ENCODE measurements at places on chromosomes 5 and 9.

DNA sequence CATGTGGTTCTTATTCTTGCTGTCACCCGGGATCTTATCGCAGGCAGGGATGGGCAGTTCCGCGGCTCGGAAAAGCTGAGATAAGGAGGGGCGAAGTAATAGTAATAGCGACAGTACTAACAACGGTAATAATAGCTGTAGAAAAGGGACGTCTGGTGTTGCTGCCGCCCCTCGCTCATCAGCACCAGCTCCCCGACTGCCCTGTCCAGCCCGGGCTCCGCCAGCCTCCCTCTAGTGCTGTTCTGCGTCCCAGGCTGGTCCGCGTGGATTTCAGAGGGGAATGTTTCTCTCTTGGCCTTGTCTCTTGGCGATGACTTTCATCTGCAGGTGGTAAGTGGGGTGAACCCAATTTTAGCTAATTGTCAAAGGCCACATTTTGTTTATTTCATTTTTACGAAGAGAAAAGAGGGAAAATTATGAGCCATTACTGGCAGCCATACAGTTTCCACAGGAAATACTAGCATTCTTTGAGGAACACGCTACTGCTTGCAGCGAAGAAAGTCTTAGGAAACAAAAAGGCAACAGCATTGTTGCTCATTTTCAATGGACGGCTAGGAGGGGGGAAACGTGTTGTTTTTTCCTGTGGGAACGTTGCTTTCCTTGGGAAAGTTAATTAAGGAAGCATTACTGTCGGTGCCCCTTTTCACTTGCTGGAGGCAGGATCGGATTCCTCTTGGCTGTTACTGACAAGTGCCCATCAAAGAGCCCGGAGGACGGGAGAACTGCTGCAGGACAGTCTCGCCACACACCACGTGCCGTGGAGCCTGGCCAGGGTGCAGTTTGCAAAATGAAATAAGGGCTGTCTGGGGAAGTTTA, 762 bp downstream of the SNCAIP start:
- DNase-seq: no peak

GRCh38 chr5:75361310-75361709, 24.3 kb downstream of the HMGCR start:
- DNase-seq: no peak

DNA sequence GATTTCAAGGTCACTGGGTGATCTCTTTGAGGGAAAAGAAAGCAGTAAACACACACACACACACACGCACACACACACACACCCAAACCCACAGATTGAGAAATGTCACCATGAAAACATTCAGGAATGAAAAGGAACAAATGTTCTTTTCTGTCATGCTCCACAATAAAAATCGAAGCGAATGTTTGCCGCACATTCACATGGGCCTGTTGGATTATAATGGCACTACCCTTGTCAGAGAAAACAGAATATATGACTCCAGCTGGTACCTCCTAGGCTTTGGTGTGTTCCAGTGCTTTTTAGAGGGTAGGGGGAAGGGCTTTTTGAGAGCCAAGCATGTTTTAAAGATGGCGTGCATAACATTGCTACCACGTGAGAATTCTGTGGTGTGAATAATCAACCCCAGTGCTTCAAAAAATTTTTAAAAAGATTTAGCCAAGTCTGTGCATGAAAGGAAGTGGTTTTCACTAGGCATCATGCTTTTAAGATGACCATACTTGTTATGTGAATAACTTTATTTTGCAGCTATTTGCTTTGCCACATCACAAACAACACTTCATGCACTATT, 120.8 kb upstream of the ZNF608 start:
- DNase-seq: no peak

- no peak for DNase-seq
These were observed 424.3 kb upstream of the DMAC1 start for GRCh38 chr9:8223861-8224260.

DNA sequence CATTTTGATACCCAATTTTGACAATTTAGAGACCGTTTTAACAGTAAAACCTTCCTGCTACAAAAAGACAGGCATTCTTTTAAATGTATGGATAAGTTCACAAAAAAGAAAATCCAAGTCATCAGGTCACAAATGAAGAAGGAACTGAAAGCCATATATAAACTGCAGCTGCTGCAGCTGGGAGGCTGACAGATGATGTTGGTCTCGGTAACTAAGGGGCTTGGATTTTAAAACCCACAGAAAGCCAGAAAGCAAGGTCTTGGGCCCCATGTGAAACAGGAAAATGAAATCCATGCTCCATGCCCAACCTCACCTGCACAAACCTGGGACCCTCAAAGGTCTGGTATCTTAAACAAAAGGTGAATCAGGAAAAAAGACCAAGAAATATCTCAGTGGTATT, 15.7 kb upstream of the C5orf34 start:
- no peak for DNase-seq

GRCh38 chr5:54455413-54456157, at the start of gene HSPB3:
TSS of gene HSPB3 (plus strand) at chr5:54455699. CDS start at chr5:54455790, 91 bp downstream.
- DNase-seq: no peak

GRCh38 chr5:147756566-147756965, 26.0 kb downstream of the JAKMIP2 start:
- no peak for DNase-seq

DNA sequence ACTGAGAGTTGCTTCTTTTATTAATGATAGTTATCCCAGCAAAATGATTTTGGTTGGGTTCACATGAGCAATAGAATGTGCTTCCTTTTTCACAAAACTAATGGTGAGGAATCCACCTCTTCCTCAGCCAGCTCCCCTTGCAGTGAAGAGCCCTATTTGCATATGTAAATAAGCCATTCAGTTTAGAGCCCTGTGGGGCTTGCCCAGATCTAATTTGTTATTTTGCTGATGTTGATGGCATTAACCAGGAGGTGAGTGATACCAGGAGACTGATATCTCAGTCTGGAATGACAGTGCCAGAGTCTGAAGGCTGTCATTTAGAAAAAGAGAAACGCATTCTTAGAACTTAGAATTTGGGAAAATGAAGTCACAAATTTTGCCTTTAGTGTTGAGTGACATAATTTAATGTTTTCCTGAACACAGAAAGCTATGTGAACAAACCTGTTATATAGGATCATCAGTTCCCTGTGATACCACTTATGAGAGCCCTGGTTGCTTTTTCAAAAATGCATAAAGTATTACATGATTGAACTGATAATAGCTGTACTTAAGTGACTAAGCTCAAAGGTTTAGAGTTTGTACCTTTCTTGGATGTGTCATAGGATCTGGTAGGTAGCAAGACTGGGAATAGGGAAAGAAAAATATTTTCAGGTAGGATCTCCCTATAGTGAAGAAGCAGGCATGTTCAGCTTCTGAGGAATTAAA, 271.6 kb downstream of the MAST4 start:
- no peak for DNase-seq

DNA sequence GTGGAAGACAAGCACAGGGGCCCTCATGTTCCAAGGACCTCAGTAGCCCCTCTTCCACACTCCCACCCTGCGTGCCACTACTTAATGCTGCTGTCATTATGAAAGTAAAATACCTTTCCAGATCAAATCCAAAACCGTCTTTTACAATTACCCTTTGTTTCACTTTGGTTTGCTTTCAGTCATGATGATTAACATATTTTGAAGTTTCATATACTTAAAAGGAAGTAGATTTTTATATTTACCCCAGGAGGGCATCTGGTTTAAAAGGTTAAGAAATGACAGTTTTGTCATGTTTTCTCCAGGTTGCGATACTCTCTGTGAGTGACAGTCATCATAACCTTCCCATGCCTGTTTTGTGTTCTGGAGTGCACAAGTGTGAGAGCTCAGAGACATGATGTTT, 13.5 kb upstream of the MAP1B start:
- no peak for DNase-seq

DNA sequence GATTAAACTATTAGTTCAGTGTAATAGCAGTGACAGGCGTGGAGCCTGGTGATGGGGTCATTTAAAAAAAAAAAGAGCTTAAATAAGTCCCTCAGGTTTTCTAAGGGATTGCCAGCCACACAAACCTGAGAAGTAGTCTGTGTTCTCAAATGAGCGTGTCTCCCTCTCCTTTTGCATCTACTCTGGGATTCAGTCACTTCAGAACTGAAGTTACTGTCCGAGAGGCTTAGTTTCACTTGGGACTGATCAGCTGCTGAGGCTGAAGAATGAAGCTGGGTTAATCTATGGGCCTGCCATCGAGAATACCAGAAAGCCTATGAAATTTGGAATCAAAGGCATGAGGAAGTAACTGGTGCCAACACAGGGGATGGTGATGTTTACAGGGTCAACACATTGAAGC, 310.1 kb downstream of the ADAMTS6 start:
- DNase-seq: no peak

DNA sequence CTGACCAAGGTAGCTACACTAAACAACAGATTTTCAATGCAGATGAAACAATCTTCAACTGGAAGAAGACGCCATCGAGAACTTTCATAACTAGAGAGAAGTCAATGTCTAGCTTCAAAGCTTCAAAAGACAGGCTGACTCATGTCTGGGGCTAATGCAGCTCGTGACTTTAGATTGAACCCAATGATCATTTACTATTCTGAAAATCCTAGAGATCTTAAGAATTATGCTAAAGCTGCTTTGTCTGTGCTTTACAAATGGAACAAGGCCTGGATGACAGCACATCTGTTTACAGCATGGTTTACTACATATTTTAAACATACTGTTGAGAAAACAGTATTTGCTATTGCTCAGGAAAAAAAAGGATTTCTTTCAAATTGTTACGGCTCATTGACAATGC, 54.9 kb downstream of the RICTOR start:
- DNase-seq: no peak

GRCh38 chr5:156815988-156816599, 34.0 kb upstream of the PPP1R2B start:
- no peak for DNase-seq

- no peak for DNase-seq
These were observed 106.5 kb upstream of the HAPLN1 start for GRCh38 chr5:83827111-83827557.

GRCh38 chr5:129903466-129904101, 681 bp upstream of the CHSY3 start:
- no peak for DNase-seq

GRCh38 chr5:76732405-76733048, 16.6 kb downstream of the F2R start:
- no peak for DNase-seq

- DNase-seq: no peak
These were observed 38.2 kb downstream of the CPEB4 start for GRCh38 chr5:173926359-173926758.

DNA sequence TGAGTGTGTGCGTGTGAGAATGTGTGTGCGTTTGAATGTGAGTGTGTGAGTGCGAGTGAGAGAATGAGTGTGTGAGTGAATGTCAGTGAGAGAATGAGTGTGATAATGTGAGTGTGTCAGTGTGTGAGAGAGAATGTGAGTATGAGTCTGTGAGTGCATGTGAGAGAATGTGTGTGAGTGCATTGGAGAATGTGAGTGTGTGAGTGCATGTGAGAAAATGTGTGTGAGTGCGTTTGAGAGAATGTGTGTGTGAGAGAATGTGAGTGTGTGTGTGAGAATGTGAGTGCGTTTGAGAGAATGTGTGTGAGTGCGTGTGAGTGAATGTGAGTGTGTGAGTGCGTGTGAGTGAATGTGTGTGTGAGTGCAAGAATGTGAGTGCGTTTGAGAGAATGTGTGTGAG, 39.0 kb upstream of the LHX2 start:
- DNase-seq: no peak

- DNase-seq: no peak
These were observed 15.4 kb downstream of the IER5L start for GRCh38 chr9:129162497-129163197.

DNA sequence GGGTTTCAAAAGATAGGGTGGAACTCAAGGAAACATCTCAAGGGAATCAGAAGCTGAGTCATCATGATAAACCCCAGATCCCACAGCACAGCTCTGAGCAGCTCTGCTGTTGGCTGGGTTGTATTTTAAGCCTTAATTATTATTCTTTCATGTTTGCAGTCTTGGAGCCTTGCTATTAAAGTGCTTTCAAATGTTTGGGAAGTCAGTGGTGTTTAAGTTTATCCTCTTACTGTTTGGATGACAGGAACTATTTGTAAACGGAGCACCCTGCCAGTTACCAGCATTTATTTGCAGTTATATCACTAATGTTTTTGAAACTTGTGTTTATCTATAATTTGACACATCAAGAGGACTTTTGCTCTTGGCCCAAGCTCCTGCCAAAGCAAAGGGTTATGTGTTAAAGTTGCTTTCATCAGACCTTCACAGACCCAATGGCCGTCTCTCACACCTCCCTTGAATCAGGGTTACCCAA, 141.1 kb upstream of the SPDL1 start:
- no peak for DNase-seq

- no peak for DNase-seq
These were observed 409.2 kb upstream of the KLF4 start for GRCh38 chr9:107898761-107899160.

GRCh38 chr9:3784641-3785040, 258.8 kb upstream of the RFX3 start:
- DNase-seq: no peak

Measured in NCI-H1436 treated with DMSO at 0.1 percent for 48 hours (cell line).